ENCODE measurements at places on chromosomes 2 and 18.

DNA sequence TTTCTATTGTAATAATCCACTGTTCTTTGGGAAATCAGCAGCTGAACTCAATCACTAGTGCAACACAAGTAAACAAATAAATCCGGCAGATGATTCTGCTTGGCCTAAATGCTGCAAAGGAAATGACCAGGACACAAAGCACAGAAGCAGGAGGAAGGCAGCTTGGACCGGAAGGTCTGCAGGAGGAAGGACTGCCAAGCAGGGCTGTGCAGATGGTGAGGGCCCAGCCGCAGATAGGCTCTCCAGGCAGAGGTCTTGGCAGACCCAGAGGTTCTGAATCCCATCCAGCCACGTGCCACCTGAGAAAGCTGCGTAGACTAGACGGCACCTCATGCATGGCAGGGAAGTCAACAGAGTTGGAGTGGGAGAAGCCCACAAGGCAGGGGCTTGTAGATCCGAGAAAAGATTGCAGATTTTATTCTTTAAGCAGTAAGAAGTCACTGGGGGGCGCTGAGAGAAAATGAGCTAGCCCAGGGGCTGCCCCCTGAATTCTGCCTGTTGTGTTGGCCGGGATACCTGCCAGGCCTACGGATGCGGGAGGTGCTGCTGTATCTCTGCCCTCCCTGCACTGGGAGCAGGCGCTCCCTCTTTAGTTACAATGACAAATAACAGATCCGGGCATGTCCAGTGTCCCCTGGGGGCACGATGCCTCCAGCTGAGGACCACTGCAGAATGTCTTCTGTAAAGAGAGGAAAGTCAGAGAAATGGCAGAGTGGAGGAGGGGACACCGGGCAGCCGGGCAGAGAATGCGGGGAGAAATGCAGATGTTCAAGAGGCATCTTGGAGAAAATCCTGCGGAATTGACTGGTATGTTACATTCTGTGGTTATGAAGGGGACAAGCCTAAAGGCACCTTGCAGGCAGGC is 153.5 kb downstream of the PXDN start:
- no peak for DNase-seq

- no peak for DNase-seq
Observed at GRCh38 chr2:1731963-1732768, 12.1 kb downstream of the PXDN start.

GRCh38 chr2:151733771-151734672 is at the start of gene NEB:
Gene NEB (minus strand): TSS chr2:151734476. CDS start chr2:151733156, 1,320 bp downstream.
- no peak for DNase-seq

- no peak for DNase-seq
Observed at GRCh38 chr18:10965119-10965518, 184.2 kb downstream of the PIEZO2 start.

DNA sequence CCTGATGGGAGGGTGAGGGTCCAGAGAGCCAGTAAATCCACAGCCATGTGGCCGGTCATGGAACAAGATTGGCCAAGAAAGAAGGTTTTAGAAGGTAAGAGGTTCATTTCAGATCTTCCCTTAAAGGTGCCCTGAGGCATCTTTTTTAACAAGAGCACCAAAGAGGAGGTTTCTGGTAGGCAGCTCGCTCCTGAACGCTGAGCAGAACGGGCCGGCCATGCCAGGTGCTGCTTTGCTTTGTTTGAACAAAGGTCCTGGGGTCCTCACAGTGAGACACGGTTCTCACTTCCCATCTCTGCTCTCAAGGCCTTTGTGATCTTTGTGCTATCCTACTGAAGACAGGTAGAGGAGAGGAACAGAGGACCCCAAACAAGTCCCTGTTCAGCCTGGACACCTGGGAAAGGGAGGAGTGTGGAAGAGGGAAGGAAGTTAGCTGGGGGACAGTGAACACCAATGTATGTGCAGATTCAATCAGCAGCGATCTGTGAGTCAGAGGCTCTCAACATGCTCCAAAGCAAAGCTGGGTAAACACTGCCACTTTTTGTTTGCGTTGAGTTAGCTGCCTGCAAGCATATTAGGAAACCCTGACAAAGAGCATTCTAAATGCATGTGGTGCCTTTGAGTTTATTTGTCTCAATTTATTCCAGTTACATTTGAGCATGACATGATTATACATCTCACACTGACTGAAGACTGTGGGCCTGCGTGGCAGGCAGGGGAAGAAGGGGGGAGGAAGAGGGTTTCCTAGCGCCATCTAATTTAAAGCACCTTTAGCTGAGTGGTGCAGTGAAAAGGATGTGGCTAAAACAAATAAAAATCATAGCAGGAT is 102.4 kb downstream of the ASB1 start:
- no peak for DNase-seq

- no peak for DNase-seq
Observed at GRCh38 chr2:237330541-237330940, 83.4 kb downstream of the COL6A3 start.

Data from erythroblast (primary cell).